ENCODE measurements at places on chromosomes 1 and 21.

GRCh38 chr1:234078143-234078542 lies 173.7 kb downstream of the SLC35F3 start:
- DNase-seq: no peak

GRCh38 chr1:34693081-34693480 lies 61.8 kb upstream of the GJB5 start:
- no peak for DNase-seq

- no peak for DNase-seq
Measured at GRCh38 chr1:214331827-214332423, 51.0 kb downstream of the SMYD2 start.

GRCh38 chr1:169741666-169742394 lies 8.0 kb upstream of the SELE start:
- no peak for DNase-seq

DNA sequence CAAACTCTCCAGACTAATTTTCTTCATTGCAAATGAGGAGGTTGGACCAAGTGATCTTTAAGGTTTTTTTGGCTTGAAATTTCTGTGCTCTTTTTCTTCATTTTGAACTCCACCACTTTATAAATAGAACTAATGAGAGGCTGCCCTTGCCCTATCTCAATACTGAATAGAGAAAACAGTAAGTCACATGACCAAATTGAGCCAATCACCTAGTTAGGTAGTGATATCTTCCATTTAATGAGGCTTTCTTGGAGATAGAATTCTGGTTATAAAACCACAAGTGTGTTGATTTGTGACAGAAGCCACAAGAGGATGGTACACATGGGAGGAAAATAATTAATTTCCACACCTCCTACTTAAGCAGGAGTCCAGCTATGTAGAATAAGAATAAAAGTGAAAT lies 263.4 kb upstream of the SNX7 start:
- DNase-seq: no peak

DNA sequence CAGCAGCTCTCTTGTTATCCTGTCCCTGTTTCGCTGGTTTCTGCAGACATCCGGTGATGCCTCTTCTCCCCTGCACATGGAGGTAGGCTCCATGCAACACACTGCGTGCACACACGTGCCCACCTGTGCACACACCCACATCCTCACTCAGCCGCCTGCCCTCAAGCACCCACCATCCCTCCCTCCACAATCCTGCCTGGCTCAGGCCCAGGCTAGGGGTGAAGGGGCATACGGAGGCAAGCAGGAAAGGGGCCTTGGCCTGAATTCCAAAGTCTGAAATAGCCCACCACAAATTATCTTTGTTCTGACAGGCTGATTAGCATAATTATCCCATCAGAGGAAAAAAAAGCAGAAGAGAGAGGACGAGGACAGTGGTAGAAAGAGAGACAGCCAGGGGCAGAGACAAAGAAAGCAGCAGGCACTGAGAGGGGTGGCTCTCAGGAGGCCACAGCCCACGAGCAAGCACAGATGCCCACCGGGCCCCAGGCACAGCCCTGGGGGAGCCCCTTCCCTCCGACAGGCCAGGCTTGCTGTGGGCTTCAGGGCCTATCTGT lies 73.2 kb downstream of the GRIK3 start:
- DNase-seq: peak; percentile 37

GRCh38 chr1:243443557-243443956 lies 187.7 kb downstream of the SDCCAG8 start:
- no peak for DNase-seq

DNA sequence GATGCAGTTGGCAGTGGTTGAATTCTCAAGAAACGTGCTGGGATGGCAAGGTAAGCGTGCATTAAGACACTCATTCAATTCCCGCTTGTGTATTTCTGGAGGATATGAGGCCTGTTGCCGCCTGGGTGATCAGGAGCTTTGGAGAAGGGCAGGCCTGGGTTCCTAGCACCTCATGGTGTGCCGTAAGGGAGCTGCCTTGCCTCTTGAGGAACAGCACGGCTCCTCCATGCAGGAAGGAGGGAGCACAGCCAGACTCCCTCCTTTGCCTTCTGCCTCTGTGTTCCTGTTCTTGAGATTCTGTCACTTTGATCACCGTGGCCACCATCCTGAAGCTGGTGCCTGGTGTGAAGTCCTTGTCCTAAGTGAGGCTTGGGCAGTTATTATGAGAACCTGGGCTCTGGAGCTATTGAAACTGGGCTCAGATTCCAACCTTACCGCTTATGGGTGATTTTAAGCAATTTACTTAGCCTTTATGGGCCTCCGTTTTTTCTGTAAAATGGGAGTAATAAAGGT lies 18.3 kb downstream of the SLFNL1 start:
- no peak for DNase-seq

GRCh38 chr1:56715156-56715555 lies 70.0 kb downstream of the PRKAA2 start:
- DNase-seq: no peak

DNA sequence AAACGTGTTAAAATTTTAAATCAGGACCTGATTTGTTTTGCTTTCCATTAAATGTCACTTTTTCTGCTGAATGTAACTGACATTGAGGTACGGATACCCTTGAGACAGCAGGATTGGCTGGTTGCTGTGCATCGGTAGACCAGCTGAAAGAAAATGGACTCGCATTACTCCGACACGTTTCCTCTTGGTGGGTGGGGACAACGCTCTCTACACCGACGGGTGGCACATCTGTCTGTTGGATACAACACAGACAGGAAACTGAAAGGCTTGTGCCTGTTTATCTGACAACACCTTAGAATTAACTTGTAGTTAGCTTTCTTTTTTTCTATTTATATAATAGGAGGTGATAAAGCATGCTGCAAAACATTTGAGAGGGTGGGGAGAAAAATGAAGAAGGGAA lies 19.4 kb downstream of the PRPF38A start:
- DNase-seq: no peak

DNA sequence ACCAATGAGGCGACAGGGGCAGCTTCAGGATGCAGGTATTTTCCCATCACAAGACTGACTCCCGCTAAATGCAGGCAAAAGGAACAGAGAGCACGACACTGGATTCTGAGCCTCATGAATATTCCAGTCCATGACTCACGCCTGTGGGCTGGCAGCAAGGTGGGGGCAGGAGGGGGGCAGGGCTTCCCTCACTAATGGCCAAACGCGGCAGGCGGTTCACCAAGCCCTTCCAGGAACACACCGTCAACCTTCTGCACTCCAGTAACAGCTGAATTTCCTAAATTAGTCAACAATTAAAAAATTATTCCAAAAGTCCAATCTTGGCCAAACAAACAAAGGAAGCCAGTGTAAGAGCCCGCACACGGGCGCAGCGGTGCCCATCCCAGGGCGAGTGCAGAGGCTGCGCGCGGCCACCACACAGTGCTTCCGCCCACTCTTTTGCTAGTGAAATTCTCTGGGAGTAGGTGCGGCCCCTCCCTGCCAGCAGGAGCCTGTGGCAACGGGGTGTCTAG lies 12.5 kb upstream of the GPR153 start:
- no peak for DNase-seq

- DNase-seq: peak; percentile 56
Measured at GRCh38 chr21:43808832-43809251, 19.5 kb downstream of the RRP1 start.

DNA sequence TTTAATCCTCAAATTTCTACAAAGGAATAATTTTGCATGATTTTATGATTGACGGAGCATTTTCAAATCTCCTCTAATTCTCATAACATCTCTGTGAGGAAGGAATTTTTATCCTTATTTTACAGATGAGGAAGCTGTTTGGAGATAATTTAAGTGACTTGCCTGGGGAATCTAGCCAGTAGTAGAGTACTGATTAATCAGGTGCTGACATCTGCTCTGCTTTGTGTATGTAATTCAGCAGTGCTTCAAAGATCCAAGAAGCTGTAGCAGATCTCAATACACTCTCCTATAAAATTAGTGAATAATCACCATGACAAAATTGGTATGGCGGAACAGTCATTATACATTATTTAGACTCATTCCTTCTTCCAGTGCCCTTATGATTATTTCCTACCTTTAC lies 46.0 kb downstream of the DPH5 start:
- no peak for DNase-seq

DNA sequence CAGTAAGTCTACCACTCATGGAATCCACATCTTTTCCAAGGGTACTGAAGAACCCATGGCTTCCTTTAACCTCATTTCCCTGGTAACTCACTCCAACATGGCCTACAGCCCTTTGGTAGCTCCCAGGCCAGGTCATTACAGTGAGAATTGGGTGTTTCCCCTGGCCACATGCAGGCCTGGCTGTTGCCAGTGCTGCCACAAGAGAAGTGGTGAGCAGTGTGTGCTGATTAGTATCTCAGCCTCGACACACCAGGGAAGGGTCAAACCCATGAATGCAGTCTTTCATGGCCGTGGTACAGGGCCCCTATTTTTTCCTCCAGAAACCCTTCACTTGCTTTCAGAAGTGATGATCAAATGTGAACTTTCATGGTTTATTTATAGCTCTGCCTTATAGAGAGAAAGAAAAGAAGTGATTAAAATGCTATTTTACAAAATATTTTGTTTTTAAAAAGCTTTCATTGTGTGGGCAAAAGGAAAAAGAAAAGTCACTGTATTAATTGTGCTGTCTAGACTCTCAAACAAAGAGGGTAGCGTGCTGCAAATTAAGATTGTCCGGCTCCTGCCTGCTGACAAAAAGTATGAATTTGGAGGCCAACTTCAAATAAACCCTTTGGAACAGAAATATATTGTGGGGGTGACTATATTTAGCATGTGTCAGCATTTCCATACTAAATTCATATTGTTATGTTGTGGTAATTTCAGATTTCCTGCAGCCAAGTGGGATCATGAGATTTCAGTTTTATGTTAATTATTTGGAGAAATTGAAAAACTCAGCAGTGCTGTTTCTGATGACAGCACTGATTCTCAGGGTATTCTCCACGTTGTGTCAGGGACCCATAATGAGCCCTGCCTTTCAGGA lies 62.0 kb upstream of the HOOK1 start:
- no peak for DNase-seq

- DNase-seq: no peak
Measured at GRCh38 chr1:17805869-17806684, 50.9 kb downstream of the ACTL8 start.

DNA sequence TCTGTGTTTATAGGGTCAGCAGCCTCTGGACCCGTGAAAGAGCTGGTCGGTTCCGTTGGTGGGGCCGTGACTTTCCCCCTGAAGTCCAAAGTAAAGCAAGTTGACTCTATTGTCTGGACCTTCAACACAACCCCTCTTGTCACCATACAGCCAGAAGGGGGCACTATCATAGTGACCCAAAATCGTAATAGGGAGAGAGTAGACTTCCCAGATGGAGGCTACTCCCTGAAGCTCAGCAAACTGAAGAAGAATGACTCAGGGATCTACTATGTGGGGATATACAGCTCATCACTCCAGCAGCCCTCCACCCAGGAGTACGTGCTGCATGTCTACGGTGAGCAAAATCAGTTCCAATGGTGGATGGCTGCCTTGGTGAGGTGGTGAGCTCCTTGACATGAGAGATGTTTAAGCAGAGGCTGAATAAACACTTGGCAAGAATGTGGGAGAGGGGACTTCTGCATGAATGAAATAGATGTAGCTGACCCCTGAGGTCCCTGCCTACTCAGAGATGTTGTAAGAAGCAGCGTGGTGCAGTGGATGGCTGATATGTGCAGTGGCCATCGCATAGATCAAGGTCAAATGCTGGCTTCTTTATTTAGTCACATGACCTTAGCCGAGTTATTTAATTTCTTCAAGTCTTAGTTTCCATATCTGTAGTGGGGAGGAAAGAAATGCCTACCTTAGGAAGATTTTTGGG lies 9.3 kb downstream of the SLAMF7 start:
- no peak for DNase-seq

DNA sequence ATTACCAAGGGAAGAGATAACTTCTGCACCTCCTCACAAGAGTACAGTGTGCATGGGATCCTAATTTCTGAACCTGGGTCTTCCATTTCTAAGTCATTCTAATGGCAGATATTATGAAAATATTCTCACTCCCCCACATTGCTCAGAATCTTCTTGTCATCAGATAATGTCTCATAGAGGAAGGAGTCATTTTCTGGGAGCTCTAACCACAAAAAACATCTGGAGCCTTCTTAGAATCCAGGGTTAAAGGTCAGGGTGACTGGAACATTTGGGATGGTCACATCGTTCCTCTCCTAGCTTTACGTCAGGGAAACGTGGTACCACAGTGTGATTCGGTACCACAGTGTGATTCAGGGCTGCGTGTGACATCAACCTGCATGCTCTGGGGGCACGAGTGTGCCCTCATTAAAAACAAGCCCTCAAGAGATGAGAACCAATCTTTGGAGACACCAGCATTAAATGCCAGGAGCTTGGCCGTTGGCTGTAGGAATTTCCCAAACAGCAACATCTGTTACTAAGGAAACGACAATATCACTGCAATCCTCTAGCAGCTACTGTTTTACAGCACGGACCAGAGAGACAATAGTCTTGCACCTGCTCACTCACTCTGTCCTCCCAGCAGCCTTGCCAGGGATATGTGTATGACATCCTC lies 179.1 kb downstream of the PSMG1 start:
- no peak for DNase-seq

GRCh38 chr1:87941337-87941946 lies 612.8 kb downstream of the LMO4 start:
- DNase-seq: no peak

DNA sequence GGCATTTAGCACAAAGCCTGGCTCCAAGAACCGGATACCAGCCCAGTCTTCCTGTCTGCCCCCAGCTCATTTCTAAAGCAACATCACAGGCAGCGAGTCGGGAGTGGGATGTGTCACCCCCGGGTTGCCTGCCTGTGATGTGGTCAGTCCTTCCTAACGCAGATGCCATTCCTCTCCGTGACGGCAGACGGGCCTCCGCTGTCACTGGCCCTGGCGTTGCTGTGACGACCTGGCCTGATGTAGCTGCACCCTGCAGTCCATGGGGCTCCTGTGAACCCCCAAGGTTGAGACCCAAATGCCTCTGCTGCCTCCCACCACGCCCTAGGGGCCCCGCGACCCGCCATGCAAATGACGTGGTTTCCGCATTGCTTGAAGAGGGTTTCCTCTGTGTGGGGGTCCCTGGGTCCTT lies 12.3 kb downstream of the TNFRSF1B start:
- peak; percentile 68 for DNase-seq

DNA sequence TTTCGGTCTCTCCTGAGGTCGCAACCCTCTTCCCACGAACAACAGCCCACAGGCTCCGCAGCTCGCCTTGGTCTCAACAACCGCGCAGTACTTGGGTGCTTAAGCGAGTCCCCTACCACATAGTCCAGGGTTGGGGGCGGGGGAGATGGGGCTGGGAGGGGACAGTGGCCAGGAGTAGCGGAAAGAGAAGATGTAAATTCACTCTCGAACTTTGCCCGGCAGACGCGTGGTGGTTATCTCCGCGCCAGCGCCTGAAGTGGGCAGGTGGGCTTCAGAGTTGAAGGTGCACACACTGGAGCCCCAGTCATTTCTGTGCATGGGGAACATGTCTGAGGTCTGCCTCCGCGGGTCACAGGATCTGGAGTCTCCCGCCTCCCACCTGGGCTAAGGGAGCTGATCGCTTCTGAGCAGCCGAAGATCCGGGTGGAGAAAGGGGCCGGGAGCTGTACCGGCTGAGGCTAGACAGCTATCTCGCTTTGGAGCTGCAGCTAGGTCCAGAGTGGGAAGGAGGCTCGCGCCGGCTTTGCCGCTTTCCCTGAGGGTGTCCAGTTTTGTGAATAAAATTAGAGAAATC lies 4.3 kb upstream of the FOXD2 start:
- no peak for DNase-seq

GRCh38 chr1:214360525-214361164 lies 79.7 kb downstream of the SMYD2 start:
- no peak for DNase-seq

- DNase-seq: no peak
Measured at GRCh38 chr1:30507401-30508174, 215.8 kb downstream of the MATN1 start.

GRCh38 chr1:1304331-1305299 lies 3.1 kb downstream of the ACAP3 start:
- peak; percentile 90 for DNase-seq
